GM04504 (cell line): ENCODE measurements at places on chromosomes 7 and 10.
A peak's percentile ranks its signal among the peaks of the same experiment; 100 is the strongest.

- no peak for DNase-seq
Observed at GRCh38 chr7:154767142-154767541, 235.8 kb downstream of the PAXIP1 start.

DNA sequence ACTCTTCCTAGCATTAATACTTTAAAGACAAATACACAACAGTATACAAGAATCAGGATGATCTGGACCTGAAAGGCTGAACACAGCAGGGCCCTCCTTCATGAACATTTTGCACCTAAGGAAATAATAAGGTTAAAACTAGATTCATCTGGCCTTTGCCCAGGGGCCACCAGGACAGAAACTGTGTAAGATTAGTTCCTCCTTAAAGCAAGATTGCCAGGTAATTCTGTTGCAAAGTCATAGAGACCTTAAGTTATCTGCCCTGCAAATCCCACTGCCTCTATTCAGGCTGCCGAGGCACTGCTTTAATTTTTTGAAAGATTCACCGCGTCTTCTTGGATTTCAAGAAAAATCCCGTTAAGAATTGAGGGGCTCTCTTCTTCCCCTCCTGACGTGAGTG is 1.6 kb upstream of the KIAA1217 start:
- DNase-seq: no peak

DNA sequence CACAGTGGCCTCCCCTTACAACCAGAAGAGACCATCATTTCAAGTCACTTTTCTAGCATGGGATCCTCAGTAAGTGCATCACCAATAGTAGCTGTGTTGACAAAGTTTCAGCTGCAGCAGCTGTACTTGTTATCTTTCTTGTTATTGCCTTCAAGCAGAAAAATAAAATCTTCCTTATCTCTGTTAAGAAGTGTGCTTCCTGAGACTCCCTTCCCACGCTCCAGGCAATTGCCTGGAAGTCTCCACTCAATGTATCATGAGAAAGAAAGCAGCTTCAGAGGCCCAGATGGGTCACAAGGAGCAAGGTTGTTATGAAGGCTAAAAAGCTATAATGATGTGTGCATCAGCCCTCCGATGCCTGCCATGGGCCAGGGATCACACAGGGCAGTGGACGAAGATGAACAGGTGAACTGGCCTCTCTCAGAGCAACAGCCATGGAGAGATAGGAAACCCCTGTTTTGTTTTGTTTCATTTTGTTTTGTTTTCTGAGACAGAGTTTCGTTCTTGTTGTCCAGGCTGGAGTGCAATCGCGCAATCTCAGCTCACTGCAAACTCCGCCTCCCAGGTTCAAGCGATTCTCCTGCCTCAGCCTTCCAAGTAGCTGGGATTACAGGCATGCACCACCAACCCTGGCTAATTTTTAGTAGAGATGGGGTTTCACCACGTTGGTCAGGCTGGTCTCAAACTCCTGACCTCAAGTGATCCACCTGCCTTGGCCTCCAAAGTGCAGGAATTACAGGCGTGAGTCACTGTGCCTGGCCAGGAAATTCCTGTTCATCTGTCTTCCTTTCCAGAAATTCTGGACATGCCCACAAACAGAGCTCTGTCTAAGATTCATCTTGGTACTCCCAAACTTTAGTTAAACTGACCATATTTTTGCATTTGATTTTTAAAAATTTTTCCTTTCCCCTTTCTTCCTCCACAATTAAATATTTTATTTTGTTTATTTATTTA is 340.5 kb downstream of the TNS3 start:
- DNase-seq: no peak

DNA sequence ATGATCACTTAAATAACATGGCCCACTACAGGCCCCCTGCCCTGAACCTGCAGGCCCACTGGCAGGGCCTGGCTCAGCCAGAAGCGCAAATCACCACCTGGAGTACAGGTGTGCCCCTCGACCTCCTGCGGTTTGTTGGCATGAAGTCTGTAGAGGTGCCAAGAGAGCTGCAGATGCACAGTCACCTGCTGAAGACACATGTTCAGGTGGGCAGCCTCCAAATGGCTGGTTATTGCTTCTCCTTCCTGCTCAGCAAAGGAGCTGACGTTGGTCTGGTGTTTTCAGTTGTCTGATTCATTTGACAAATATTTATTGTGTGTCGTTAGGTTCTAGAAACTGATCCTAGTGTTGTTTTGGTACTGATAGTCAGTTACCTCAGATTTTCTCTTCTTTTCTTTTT is 29.0 kb downstream of the DHTKD1 start:
- no peak for DNase-seq

- no peak for DNase-seq
Observed at GRCh38 chr10:7773845-7774801, 13.7 kb downstream of the KIN start.

DNA sequence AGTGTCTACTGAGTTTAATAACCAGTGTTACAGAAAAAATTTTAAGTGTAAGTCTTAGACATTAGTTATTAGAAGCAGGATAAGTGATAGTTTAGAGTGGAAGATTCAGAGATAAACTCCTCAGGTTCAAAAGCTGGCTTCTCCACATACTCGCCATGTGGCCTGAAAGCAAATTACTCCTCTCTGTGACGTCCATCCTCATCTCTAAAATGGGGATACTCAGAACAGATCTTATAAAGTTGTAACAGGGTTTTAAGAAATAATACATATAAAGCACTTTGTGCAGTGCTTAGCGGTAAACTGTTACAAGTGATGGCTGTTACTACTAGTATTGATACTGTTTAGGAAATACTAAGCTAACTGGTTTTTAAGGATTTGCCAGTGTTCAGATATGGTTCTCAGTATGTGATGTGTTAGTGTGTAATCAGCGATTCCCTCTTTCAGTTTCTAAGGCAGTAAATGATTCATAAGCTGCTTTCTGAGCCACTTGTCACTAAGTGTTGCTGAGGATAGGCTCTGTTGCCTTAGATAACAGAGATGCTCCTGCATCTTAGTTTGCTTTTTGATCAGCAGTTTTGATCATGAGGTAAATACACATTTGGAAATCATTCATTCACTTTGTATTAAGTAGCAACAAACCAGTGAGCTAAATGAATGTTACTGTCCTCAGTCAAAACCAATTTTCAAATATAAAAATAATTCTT is 58.7 kb downstream of the CYP51A1 start:
- no peak for DNase-seq

DNA sequence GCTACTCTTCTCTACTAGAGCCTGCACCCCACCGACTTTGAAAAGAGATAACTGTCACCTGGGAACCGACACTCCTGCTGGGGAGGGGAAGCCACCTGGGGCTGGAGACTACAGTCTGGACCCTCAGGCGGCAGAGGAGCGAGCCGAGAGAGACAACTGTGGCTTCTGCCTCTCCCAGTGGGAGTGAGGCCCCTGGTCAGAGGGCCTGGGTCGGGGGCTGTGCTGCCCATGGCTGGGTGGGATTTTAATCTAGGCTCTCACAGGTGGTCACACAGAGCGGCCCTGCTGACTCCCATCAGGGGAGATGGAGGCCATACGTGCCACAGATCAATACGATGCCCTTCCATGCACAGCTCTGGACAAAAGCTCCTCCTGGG is 372.1 kb downstream of the DNAJB6 start:
- DNase-seq: no peak

DNA sequence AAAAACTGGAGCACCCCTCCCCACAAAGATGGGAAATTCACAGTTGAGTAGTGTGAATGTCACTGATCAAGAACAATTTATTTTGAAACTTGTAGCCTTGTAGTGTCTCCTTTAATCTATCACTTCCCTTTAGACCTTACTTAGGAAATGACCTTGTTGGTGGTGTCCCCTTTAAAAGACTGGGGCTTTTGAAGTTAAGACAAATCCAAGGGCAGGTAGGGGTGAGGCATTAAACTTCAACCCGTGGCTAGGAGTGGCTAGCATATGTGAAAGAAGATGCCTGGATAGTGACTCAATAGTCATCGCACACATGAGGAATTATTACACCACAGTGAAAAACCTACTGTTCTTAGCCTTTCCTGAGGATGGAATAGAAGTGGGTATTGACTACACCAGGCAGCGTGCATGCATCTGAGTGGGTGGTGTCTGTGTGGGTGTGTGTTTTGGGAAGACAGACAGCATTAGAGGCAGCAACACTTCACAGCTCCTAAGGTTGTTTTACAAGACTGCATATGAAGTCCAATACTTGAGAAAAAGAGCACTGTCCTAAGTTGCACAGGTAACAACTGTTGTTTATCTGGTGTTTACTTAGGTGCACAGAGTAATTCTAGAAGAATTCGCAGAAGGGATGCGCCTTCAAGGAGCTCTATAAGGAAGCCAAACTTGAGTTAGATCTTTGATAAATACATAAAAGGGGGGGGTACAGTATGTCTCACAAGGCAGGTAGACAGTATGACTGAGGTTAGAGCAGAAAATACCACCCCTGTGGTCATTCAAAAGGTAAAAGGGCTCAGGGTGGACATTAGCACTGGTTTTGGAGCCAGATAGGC is 32.9 kb downstream of the ABLIM1 start:
- DNase-seq: no peak

- no peak for DNase-seq
Observed at GRCh38 chr7:64574540-64575099, 11.7 kb upstream of the ZNF680 start.

GRCh38 chr10:128137877-128138276 is 11.7 kb upstream of the MKI67 start:
- no peak for DNase-seq

- DNase-seq: no peak
Observed at GRCh38 chr10:79293841-79294581, 53.3 kb upstream of the PPIF start.

DNA sequence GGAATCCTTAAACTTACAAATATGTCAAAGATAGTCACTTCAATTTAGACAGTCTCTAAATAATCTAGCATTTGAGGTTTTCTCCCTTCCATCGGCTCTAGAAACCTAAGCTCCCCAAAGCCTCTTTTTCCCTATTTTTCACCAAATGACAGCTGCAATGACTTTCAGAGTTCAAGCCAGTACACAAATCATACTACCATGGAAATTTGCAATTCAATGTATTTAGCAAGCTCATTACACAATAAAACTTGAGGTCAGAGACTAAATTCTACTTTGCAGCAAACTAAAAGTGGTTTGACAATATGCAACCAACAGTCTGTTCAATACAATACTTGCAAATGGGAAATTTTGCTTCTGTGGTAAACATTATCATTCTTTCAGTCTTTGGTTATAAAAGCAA is 80.3 kb downstream of the SKIDA1 start:
- DNase-seq: no peak

GRCh38 chr10:72336259-72337038 is 18.3 kb downstream of the DNAJB12 start:
- DNase-seq: no peak

DNA sequence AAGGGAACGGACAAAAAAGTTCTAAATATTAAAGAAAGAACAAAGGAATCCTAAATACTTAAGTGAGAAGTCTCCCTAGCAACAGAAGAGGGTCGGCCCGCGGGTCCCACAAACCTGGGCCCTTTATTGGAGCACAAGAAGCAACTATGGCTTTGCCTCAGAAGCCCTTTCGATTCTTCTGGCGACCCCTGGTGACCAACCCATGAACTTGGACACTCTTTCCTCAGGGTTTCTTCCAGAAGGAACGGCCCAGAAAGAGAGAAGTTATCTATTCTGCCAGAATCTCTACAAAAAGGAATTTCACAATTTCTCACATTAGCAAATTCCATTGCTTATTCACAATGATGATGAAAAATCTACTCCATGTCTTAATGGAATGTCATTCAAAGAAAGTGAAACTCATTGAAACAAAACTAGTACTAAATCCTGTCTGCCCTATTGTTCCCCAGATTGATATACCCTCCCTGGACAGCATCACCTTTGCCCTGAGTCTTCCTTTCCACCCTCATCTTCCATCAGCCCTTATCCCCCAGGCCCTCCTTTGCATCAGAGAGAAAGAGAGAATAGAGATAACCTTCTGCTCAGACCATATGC is 43.7 kb downstream of the CPVL start:
- peak; percentile 28 for DNase-seq
